ENCODE measurements at places on chromosomes 13 and 19. TPM values are rescaled to one million over a fixed set of nuclear protein-coding genes. Genes with fewer than 3 reads are reported as not detected.
A peak's percentile ranks its signal among the peaks of the same experiment; 100 is the strongest.

TNFSF13B gene
- total RNA-seq, result 3.1 TPM

ELF1 gene
- 89.7 TPM for total RNA-seq

MAN2B1 gene
- total RNA-seq, result 115 TPM

EPN1 gene
- total RNA-seq, result 115 TPM

IGFLR1 gene
- total RNA-seq, result 5.1 TPM

CCDC70 gene
- not detected for total RNA-seq

SLC25A23 gene
- total RNA-seq, result 75.2 TPM

SERP2 gene
- total RNA-seq, result 6.8 TPM

KRTDAP gene
- 1.6 TPM for total RNA-seq

TNNI3 gene
- 6.0 TPM for total RNA-seq

TEX101 gene
- total RNA-seq, result not detected

ZNF709 gene
- total RNA-seq, result 5.8 TPM

NEK5 gene
- 1.4 TPM for total RNA-seq

TRIM13 gene
- 49.1 TPM for total RNA-seq

CNFN gene
- 2.8 TPM for total RNA-seq

DNA sequence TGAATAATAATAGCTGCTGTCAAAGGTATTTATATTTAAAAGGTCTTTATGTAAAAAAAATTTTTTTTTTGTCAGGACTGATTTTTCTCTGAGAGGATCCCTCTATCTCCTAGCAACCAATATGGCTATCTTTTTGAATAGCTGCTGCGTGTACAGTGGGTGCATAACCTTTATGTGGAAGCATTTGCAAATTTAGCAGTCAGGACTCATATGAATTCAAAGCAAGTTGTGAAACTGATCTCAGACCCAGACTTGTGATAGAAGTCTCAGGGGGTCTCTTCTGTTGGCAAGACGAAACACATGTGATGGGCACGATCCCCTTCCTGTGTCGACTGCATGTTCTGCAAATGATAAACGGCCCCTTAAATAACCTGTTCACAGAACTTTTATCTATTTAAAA lies 114.1 kb upstream of the ARGLU1 start:
- DNase-seq, result no peak

DNA sequence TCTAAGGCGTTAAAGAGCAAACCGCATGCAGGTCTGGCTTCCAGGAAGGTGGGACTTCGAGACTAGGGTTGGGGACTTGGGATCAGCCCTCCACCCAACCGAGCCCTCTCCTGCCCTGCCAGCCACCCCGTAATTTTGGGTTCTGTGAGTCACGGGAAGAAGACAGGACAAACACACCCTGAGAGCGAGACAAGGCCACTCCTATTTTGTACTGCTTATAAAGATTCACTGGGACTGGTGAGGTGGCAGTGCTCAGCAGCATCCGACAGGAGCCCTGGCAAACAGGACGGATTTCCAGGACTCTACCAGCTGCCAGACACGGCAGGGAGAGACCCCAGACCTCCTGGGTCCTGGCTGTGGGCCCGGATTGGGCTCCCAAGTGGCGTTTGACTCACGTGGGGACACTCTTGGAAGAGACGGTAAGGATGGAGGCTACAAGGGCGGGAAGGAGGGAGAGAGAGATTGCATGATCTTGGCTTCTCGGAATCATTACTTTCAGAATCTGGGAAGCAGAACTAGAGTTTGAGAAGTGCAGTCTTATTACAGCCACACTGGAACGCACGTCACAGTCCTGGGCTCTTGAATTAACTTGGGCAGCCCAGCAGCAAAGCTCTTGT lies at the start of gene C5AR2:
Gene C5AR2, plus strand, starts transcription at position 245 of the 617 bp plus-strand sequence. CDS start 8,625 bp downstream, outside the sequence.
- DNase-seq, result no peak

- DNase-seq, result no peak
These were observed 4.8 kb downstream of the FFAR3 start for GRCh38 chr19:35363001-35363590.

GRCh38 chr13:36125841-36126240 lies 5.3 kb downstream of the DCLK1 start:
- DNase-seq, result no peak

- DNase-seq, result no peak
These were observed 296.7 kb downstream of the POU4F1 start for GRCh38 chr13:78306519-78307206.

- no peak for DNase-seq
These were observed 152.0 kb downstream of the NUFIP1 start for GRCh38 chr13:44837250-44837649.

- DNase-seq, result no peak
These were observed 96.5 kb downstream of the DHRS12 start for GRCh38 chr13:51707461-51707860.

DNA sequence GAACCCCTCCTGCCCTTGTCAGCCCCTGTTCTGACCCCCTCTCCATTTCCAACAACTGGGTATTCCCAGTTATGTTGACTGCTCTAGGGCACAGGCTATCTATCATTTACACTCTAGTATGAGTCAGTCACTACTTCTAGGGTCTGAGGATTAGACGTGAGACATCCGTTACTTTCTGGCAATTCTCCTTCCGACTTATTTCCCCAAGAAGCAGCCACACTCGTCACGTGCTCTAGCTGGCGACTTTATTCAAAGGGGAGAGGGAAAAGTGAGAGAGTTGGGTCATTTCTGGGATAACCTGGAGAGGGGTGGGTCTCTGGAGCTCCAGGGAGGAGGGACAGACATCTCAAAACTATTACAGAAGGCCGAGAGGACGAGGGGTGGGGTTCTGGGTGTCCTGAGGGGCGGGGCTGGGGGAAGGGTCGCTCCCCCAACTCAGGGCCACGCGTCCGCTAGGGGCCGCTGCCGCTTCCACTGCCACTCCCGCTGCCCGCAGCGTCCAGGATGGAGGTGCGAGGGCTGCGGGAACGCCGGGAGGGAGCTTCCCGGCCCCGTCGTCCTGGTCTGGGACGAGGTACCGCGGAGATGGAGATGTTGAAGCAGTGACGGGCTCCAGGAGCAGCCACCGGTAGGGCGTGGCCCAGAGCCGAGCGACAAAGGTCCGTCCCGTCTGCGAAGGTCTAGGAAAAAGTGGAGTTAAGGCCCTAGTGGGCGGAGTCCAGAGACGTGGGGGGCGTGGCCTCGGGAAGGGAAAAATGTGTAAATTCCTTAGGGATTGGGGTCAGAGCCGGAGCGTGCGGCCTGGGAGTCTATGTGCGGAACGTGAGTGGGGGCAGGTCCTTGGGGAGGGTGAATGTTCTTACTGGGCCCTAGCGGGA lies 8.9 kb downstream of the RTBDN start:
- peak; percentile 56 for DNase-seq

DNA sequence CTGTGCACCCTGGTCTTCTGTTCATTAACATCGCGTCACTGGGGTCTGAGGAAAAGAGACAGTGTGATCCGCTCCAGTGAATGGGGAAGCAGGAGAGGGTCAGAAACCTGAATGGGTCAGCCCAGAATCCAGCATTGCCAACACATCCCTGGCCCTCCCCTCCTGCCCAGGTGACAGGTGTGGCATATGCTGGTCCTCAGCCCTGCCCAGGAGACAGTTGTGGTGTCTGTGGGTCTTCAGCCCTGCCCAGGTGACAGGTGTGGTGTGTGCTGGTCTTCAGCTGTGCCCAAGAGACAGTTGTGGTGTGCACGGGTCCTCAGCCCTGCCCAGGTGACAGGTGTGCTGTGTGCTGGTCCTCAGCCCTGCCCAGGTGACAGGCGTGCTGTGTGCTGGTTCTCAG lies 8.0 kb downstream of the TFDP1 start:
- no peak for DNase-seq

- DNase-seq, result no peak
These were observed 18.1 kb downstream of the NALCN start for GRCh38 chr13:101398191-101398590.

- no peak for DNase-seq
These were observed 82.1 kb downstream of the ZNF429 start for GRCh38 chr19:21587549-21587948.

DNA sequence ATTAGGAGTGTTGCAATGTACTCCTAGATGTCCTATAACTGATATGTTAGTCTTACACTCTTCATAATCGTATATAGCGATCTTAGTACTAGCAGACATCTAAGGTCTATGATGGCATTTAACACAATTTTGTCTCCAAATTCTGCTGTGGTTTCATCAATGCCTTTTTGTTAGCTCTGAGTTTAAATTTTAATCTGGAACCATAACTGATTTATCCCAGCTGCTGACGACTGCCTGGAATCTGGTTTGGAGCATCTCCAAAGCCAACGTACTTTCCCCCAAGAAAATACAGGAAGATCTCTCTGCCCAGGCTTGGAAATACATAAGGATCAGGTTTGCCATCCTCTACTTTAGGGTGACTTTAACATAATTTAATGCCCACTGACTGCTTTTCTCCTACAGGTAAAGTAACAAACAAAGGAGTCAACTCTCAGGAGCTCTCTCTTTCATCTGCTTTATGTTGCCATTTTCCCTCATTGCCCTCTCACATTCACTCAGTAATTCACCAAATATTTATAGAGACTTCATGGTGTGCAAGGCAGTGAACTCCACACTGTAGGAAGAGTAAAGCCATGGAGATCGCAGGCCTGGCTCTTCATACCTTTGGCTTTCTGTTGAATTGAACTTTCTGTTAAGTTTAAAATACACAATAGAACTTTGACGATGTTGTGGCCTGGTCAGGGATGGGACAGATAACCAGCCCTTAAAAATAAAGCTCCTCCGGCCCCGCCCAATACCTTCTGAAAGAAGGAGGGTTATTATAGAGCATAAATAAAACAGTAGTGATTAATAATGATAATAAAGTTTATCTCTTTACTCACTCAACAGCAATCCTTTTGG lies 23.3 kb upstream of the SPART start:
- DNase-seq, result no peak

GRCh38 chr19:800360-801029 lies 3.2 kb downstream of the PTBP1 start:
- no peak for DNase-seq

- no peak for DNase-seq
These were observed 117.5 kb downstream of the ATP8A2 start for GRCh38 chr13:25489238-25489637.

DNA sequence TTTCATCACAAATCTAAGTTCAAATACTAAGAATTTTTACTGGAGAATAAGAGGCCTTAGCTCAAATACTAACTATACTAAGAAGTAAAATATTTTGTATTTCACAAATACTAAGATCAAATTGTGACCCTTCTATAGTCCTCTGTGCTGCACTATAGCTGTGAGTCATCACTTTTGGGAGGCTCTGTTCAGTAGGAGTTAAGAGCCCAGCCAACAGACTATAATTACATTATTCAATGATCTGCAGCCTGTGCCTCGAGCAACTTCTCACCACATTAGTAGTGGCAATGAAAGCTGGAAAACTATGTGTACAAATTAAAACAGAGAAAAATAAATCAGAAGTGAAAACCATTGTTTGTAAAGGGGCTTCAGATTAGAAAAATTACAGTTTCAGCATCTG lies 147.3 kb upstream of the GPC6 start:
- DNase-seq, result no peak

DNA sequence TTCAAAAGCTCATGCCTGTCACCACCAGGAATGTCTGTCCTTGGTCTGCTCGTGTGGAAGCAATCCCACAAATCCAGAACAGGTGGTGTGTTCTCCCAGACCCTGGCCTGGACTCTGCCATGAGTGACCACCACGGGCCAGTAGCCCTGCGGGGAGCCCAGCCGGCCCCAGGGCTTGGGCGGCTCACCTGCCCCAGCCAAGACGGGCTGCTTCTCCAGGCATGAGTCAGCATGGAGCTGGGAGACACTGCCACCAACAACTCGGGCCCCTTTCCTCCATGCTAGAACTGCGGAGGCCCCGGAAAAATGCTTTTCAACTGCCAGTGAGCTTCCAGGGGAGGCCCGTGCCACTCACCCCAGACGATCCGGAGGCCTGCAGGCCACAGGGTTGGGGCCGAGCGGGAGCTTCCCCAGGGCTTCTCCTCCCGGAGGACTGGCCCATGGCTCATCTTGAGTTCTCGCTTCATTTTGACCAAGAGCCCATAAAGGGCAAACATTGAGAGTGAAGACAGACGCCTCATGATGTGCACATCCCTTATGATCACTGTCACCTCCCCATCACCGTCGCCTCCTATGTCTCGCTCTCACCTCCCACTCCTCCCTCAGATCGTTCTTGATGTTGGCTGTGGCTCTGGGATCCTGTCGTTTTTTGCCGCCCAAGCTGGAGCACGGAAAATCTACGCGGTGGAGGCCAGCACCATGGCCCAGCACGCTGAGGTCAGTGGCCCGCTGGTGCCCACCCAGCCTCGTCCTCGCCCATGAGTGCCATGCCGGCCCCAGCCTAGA lies 16.7 kb downstream of the YIPF2 start:
- DNase-seq, result no peak

GRCh38 chr13:110628477-110628793 lies 13.1 kb downstream of the NAXD start:
- no peak for DNase-seq

DNA sequence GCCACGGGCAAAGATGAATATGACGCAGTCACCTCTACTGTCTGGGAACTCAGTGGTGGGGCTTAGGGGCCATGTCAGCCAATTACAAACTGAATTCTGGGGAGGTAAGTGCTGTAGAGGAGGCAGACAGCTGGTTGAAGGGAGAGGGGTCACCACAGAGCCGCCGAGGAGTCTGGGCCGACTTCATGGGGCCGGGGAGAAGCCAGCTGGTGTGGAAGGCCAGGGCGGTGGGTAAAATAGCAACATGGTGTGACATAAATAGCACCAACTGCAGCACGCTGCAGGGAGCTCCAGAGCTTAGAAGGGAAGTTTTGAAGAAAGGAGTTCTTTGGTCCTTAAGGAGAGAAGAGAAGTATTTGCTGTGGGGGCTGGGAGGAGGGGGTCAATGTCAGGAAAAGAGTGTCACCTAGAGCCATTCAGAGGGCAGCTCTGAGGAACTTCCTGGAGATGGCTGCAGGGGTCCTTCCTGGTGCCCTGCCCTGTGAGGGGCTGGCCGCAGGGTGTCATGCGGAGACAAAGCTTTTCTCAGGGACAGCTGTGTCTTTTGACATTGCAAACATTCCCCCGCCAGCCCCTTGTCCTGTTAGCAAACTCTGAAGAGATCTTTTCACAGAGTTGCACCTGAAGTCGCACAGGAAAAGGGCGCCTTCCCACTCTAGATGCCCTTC lies 6.4 kb downstream of the METTL21C start:
- no peak for DNase-seq

DNA sequence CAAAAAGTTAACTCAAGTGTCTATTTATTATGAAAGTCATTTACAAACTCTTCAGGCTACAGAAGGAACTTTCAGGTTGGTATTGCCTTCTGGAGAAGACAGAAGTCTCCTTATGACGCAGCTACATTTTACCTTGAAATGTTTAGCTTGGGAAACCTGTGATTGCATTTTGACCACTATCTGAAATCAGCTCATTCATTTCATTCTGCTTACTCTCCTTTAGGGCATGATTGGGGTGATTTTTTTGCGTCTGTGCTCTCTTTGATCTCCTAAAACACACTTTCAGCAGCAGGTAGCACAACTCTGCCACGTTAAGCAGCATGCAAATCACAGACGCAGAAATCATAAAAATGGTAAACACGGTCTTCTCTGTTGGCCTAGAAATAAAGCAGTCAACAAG lies 9.6 kb downstream of the GJB6 start:
- DNase-seq, result no peak

- DNase-seq, result no peak
These were observed 125.0 kb downstream of the HS6ST3 start for GRCh38 chr13:96214824-96215445.

- DNase-seq, result no peak
These were observed 19.6 kb upstream of the NFIC start for GRCh38 chr19:3346677-3347353.

Data from progenitor cell of endocrine pancreas (in vitro differentiated cells).